CD4-positive, alpha-beta T cell treated with Interleukin-10 for 1 hour (primary cell): ENCODE measurements at places on chromosomes 12 and 14.

GRCh38 chr12:125114365-125115141 is 49.3 kb downstream of the AACS start:
- no peak for DNase-seq

GRCh38 chr12:79155683-79156082 is 291.1 kb downstream of the SYT1 start:
- DNase-seq, result no peak

DNA sequence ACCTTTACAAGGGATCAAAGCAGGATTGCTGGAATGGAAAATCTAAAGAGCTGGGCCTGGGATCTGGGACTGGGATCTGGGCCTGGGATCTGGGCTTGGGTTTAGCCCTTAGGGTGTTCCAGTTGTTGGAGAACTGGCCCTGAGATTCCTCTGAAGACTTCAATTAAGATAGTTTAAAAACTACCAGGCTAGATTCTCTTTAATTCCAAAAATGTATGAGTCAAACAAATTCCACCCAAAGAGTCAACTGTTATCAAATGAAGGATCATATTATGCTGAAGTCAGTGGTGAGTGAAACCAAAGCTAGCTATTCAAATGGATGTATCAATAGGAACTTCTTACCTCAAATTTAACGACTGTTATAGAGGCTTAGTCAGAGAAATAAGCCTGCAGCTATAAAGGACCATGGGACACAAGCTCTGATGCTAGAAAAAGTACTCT is 40.5 kb downstream of the LIMA1 start:
- no peak for DNase-seq

DNA sequence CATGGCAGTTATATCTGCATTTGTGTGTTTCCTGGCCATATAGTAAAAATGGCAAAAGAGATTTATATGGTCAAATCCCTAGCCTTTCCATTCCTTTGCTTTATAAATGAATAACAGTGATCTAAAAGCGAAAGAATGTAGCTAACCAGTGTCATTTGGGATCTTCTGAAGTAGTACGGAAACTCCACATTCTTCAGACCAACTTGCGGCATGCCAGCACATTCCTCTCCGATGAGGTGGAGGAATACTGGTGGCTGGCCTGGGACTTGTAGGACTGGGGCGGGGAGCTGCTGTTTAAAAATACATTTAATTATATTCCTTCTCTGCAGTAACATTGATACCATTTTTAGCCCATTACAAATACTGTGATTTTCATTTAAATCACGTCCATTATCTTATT is 85.3 kb downstream of the SAMD4A start:
- DNase-seq, result no peak

- no peak for DNase-seq
Measured at GRCh38 chr12:127412866-127413265, 854.1 kb upstream of the TMEM132C start.

DNA sequence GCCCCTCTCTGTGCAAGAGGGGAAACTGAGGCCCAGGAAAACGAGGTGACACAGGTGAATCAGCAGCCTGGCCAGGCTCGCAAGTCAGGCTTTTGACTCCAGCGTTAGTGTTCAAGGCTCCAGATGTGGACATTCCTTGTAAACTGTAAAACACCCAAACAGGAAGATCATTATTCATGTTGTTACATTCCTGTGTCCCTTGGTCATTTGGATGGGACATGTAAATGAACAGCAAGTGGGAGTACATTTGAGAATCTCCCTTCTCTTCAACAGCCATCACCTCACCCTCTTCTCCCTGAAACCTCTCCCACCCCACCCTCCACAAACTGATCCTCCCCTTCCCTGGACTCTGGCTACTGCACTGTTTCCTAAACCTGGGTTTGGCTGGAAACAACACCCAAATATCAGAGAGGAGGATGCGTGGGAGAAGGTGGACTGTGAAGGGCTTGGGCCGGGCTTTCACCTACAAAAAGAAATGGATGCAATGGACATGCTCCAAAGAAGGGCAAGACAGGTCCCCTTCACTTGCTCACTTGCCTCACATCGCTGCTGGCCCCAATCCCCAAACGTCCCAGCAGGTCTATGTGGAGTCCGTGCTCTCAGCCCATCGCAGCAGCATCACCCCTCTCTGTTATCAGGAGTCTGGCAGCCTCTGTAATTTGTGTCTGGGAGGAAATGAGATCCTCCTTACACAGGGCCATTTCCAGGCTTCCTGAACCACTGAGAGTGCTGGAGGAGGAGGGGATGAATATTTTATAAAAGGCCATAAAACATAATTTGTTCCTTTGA is 76.7 kb downstream of the GALNT8 start:
- no peak for DNase-seq

- DNase-seq, result no peak
Measured at GRCh38 chr14:51462182-51462581, 189.5 kb upstream of the FRMD6 start.
